NCI-H460 (cell line): ENCODE measurements at places on chromosomes 12 and 14.

DNA sequence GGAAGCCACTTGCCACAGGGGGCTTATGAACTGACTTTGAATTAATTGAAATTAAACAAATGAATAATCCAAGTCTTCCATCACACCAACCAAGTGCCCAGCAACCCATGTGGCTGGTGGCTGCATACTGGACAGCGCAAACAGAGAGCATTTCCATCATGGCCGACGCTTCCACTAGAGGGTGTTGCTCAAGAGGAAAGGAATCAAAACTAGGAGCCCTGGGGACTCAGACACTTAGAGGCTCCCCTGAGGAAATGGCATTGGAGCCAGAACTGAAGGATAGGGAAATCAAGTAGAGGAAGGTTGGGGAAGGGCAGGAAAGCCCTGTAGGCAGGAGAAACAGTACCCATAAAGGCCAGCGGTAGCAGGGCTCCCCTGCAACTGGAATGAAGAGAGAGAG, 50.6 kb upstream of the NUAK1 start:
- DNase-seq = no peak

- peak; percentile 65 for DNase-seq
These were observed 38.3 kb downstream of the SLC6A15 start for GRCh38 chr12:84874125-84874824.

GRCh38 chr12:108826807-108827721, 30.3 kb downstream of the SSH1 start:
- DNase-seq = no peak

GRCh38 chr12:69417231-69417630, 53.0 kb upstream of the FRS2 start:
- DNase-seq = no peak

DNA sequence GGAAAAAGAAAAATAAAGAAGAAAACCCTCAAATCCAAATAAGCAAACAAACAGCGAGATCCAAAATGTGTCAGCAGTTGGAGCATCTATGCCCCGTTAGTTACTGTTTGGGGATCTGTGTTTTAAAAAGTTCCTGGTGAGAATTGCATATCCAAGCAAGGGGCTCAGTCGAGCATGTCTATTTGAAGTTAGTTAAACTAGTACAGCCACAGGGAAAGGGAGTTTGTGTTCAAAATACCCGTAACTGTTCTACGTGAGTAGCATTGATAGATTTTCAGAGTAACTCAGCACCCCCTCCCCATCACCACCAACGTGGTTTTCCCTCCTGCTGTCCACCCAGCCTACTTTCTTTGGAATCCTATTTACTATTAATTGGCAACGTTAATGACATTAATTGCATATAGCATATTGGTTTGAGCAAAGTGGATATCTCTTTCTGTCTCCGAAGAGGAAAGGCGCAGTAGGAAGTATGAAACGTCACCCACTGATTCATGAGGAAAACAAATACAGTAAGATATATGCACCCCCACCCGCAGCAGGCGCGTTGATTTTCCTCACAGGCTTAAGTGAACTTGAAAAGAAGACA, 1.5 kb downstream of the NPAS3 start:
- no peak for DNase-seq

DNA sequence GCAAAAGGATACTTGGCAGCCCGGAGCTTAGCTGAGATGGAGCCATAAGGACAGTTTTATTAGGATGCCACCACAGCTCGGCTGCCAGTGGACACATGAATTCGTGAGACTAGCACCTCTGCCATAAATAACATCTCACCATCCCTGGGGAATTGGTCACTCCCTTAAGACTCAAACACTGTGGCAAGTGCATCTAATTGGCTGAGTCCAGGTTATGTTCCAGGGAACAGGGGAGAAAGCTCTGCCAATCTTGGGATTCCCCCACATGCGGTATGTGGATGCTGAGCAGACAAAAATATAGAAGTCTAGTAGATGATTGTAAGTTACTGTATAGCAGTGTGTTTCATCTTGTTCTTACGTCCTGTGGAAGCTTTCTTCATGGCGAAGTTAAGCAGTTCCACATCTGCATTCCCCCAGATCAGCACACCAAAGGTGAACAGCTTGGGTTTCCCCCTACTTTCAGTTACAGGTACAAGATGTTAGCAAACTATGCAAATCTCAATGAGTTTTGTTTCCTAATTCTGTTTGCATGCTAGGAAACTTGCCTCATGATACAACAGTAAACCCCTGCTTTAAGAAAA, 131.1 kb downstream of the ETV6 start:
- DNase-seq = no peak

- DNase-seq = no peak
These were observed 5.5 kb downstream of the ASCL1 start for GRCh38 chr12:102962986-102963385.
